ENCODE measurements at places on chromosomes 4 and X.

GRCh38 chr4:93313197-93313596, 515.4 kb upstream of the ATOH1 start:
- no peak for DNase-seq

GRCh38 chrX:57651169-57651919, 28.7 kb downstream of the NLRP2B start:
- DNase-seq: no peak

DNA sequence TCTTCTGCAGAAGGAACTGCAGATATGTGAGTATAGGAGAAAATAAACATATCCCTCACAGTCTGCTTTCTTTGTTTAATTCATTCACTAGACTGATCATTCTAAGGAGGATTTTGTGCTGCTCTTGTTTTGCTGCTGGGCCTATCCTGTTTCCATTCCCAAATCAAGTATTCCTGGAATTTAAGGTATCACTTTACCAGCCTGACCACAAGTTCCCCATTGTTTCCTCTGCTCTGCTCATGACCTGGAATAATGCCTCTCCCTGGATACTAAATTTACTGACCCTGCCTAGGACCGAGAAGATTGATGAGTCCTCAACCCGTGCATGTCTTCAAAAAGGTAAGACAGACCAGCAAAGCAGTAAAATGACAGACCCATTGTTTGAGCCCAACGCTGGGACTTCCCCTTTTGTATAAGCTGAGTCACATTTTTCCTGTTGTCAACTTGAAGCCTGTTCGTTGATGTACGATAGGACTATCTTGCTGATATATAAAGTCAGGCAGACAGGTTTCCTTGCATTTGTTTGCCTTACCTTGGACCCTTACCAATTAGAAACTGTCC, 85.5 kb upstream of the TET2 start:
- no peak for DNase-seq

- no peak for DNase-seq
These were observed 78.8 kb downstream of the FAM184B start for GRCh38 chr4:17702641-17703040.

DNA sequence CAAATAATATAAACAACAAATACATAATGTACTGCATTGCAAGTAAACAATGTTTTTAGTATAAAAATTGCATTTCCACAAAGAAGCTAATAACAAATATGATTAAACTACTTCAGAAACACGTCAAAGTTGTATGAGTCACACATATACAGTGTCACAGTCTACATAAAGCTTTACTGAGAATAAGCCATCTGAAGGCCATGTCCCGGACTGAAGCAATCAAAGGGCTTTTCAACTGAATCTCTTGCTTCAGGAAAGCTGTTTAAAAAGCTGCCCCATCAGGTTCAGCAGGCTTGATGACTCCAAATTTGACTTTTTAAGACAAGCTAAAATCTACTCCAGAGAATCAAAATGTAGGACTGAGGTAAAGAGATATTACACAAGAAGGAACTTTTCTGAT, 1476.8 kb downstream of the ADGRL3 start:
- DNase-seq: no peak

- DNase-seq: no peak
These were observed 257.3 kb upstream of the EDNRA start for GRCh38 chr4:147223576-147223975.

DNA sequence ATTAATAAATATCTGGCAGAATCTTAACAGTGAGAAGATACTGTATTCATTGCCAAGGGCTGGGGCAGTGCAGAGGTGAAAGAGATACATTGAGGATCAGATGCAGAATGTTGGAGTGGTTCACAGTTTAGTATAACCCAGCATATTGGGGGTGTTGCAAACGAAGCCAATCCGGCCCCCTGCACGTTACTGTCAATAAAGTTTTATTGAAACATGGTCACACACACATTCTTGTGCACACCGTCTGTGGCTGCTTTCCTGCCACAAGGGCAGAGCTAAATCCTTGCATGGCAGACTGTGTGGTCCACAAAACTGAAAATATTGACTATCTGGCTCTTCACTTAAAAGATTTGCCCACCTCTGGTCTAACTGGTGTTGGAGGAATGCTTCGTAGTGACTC, 119.7 kb downstream of the SHOX start:
- no peak for DNase-seq

DNA sequence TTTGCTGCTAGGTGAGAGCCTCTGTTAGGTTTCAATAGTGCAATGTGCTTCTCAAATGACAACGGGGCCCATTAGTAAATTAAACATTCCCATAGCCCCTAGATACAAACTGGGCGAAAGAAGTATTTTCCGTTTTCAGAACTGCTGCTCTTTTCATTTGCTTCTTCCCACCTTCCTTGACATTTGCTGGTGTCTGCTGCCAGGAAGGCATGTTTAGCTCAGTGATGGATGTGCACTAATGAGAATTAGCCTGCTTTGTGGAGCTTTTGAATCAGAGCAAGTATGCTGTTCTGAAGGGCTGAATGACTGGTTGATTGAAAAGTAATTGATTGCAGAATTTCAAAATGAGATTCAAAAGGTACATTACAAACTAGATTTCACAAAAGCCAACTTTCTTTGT, 57.0 kb downstream of the SHROOM3 start:
- no peak for DNase-seq

GRCh38 chr4:184979461-184980124, 38.7 kb upstream of the HELT start:
- no peak for DNase-seq

- no peak for DNase-seq
These were observed 1.1 kb downstream of the PLAC8 start for GRCh38 chr4:83113429-83113786.

DNA sequence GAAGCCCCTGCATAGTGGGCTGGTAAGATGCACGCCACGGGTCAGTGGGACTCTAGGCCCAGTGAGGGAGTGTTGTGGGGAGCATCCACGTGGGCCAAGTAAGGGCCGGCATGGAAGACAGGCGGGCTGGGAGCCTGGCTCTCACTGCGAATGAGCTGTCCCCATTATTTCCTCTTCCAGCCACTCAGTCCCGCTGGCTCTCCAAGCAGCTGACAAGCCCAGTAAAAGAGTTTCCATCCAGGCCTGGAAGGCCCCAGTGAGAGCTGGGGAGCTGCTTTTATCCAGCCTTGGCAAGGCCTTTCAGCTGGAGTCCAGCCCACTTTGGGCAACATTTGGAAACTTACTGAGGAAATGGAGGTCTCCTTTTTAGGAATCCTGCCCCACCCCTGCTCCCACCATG, 24.9 kb downstream of the APLN start:
- DNase-seq: no peak

DNA sequence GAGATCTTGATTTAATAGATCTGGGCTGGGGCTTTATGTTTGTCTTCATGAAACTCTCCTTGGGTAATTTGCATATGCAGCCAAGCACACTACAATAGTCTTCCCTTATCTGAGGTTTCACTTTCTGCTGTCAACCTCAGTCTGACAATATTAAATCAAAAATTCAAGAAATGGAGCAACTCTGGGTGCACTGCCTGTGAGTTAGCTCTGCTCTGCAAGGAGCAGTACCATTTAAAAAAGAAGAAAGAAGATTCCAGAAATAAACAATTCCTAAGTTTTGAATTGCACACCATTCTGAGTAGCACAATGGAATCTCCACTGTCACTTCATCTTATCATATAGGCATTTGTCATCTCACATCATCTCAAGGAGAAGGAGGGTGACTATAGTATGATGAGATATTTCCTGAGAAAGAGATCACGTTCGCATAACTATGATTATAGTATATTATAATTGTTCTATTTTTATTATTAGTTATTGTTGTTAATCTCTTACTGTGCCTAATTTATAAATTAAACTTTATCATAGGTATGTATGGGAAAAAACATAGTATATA, 9.4 kb downstream of the FNIP2 start:
- DNase-seq: no peak

DNA sequence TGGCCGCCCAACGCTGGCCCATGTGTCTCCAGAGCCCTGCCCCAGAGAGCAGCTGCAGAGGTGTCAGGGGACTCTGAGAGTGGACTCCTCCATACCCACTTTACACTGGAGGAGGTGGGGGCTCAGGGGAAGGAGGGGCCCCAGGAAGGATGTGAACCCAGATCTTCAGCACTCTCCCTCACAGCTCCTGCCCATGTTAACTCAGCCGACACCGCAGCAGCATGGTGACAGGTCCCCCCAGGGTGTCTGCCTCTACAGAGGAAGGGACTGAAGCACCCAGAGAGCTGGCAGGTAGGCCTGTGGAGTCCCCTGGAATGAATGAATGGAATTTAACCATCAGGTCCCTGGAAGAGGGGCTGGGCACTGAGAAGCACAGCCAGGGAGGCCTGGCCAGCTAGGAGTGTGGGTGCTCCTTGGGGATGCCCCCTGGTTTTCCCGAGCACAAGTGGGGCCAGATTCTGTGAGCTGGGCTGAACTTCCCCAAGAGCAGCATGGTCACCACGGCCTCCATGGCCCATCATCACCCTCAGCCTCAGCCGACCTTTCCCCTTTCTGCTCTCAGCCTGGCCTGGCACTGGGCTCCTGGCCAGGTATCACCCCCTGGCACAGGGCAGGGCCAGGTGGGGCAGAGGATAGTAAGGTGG, 21.9 kb downstream of the SH3BP2 start:
- peak; percentile 49 for DNase-seq

- DNase-seq: no peak
These were observed 98.6 kb upstream of the LRPAP1 start for GRCh38 chr4:3630598-3631543.

DNA sequence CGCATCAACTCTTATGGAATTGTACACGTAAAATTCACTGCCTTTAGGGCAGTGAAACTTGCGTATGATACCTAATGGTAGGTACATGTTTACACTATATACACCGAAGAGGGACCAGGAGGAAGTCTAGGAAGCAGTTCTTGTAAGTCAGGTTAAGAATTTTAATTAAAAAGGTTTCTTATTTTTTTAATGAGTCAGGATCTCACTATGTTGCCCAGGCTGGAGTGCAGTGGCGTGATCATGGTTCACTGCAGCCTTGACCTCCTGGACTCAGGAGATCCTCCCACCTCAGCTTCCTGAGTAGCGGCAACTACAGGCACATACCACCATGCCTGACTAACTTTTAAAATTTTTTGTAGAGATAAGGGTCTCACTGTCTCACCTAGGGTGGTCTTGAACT, 6.6 kb downstream of the NUDT9 start:
- DNase-seq: no peak

GRCh38 chr4:158350161-158350560, 139.9 kb downstream of the TMEM144 start:
- DNase-seq: no peak

DNA sequence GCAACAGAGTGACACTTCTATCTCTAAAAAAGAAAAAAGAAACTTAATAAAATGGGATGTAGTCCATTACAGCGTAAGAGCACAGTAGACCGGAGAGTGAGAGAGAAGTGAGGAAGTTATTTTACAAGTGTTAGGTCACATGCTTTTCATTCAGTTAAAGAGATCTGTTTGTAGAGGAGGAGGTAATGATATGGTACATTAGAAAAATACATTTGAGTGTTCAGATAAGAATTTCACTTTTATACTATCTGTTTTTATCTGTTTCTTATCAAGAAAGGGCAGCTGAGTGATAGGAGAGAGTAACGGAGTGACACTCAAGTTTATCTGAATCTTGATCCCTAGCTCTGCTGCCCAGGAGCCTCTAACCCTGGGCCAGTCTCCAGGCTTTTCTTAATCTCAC, 38.9 kb downstream of the FNIP2 start:
- no peak for DNase-seq

GRCh38 chrX:9352694-9353411, 112.0 kb upstream of the TBL1X start:
- DNase-seq: no peak

DNA sequence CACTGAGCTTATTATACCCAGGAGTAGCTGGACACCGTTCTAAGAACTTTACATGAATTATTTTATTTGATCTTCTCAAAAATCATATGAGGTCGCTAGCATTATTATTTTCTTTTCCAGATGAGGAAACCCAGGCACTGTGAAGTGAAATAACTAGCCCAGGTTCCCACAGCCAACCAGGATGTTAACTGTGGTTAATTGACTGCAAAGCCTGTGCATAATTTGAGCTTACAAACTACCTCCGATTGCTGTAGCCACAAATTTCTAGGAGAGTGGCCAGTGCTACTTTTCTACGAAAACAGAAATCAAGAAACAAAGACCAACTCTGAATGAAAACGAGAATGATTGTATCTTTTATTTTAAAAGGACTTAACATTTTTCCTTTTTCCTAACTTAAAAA, 27.2 kb downstream of the SPRY1 start:
- no peak for DNase-seq

GRCh38 chr4:113634081-113634969, 127.2 kb downstream of the CAMK2D start:
- no peak for DNase-seq

GRCh38 chrX:45233531-45233930, 32.9 kb upstream of the DIPK2B start:
- no peak for DNase-seq

GRCh38 chr4:186485561-186486062, 69.8 kb downstream of the MTNR1A start:
- no peak for DNase-seq
